ENCODE measurements at places on chromosomes 7 and 10.

GRCh38 chr7:19101909-19102308 is 15.5 kb downstream of the TWIST1 start:
- DNase-seq = no peak

- DNase-seq = no peak
These were observed 752 bp upstream of the ABCA13 start for GRCh38 chr7:48170506-48170905.

- no peak for DNase-seq
These were observed 1167.6 kb downstream of the NXPH1 start for GRCh38 chr7:9600974-9601373.

GRCh38 chr10:47048526-47048905 is 137.3 kb downstream of the PTPN20 start:
- DNase-seq = no peak

- DNase-seq = no peak
These were observed 126.8 kb downstream of the WDR37 start for GRCh38 chr10:1183033-1183396.

All from head of caudate nucleus (tissue), 42 donors.